EH (cell line): ENCODE measurements at places on chromosomes 5 and 9.

GRCh38 chr5:88675168-88675707, 207.7 kb downstream of the MEF2C start:
- no peak for DNase-seq

DNA sequence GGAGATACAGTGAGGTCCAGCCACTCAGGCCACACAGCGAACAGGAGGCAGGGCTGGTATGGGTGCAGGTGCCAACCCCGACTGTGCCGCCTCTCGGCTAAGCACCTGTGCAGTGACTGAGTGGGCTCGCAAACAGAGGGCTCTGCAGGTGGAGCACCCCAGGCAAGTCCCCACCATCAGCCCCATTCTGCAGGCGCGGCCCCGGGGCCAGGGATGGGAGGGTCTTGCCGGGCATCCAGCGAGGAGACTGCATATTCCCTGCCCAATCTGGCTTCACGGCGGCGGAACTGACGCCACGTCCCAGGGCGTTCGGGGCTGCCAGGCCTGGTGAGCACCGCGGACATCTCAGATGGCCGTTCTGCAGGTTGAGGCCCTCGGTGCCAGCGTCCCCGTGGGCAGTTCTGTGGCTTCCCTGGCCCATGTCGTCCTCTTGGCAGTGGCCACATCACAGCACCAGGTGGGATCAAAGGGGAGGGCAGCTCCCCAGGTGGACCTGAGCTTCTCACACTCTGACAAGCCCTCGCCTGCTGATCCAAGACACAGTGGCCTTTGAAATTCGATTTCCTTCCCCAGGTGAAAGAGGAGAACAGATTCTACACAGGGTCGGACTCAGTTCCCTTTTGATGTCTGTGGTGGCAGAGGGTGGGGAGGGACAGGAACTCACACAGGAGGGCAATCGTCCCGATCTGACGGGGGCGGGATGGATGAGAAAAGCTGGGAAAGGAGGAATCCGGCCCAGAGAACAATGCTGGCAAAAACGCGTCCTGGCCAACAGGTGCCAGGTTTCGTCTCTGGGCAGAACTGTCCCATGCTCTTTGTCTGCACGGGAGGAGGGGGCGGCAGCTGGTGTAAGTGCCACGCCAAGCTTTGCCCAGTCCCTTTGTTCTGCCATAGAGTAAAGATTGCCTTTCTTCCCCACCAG, 18.8 kb downstream of the DBH start:
- no peak for DNase-seq

DNA sequence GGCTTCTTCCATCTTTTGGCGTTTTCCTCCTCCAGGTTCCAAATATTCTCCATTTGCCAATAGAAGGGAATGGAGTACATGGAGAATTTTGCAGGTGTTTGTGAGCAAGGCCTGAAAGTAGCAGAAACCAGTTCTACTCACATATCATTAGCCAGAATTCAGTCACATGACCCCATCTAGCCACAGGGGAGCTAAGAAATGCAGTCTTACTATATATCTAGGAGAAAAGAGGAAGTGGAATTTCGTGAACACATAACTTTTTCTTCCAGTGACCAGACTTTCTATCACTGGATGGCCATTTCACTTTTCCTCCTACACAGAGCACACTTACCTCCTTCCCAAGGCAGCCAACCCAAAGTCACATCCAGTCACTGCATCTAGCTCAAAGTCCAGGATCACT, 55.1 kb downstream of the LOX start:
- no peak for DNase-seq

- DNase-seq, result no peak
Measured at GRCh38 chr9:130766927-130767307, 68.1 kb upstream of the ABL1 start.

GRCh38 chr5:80809451-80809850, 150.7 kb upstream of the RASGRF2 start:
- DNase-seq, result peak; percentile 2

DNA sequence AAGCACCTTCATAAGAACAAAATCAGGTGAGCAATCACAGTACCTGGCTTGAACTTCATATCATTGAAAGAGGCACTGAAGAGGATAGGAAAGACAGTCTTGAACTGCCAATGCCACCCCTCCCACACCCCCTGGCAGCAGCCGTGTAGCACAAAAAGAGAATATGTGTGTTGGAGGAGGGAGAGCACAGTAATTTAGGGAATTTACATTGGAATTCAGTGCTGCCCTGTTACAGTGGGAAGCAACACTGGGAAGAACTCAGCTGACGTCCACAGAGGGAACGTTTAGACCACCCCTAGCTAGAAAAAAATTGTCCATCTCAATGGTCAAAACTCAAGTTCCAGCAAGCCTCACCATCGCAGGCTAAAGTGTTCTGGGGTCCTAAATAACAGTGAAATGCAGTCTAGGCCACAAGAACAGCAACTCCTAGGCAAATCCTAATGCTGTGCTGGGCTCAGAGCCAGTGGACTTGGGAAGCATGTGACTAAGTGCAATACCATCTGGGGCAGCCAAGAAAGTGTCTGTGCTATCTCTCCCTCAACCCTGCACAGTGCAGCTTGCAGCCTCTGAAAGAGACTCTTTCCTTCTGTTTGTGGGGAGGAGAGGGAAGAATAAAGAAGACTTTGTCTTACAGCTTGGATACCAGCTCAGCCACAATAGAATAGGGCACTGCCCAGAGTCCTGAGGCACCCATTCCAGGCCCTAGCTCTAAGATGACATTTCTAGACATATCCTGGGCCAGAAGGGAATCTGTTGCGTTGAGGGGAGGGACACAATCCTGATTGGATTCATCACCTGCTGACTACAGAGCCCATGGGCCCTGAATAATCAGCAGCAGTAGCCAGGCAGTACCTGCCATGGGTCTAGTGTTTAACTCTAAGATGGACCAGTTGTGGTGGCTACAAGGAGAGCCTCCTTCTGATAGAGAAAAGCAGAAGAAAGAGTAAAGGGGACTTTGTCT, 62.1 kb upstream of the VLDLR start:
- peak; percentile 97 for DNase-seq

DNA sequence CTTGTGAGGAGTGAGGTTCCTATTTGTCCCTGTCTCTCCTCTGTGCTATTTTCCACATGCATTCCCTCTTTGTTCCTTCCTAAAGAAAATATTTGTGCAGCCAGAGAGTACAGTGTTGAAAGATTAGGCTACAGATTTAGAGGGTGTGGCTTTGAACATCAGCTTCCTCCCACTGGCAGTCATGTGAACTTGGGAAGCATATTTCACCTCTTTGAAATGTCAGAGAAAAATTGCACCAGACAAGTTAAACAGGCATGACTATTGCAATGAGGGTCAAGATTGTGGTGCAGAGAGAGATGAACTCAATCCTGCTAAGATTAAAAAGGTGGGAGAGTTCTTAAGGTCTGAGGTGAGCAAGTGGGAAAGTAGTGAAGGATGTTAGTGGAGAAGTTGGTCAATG, 641.0 kb downstream of the DNAH5 start:
- DNase-seq, result no peak

DNA sequence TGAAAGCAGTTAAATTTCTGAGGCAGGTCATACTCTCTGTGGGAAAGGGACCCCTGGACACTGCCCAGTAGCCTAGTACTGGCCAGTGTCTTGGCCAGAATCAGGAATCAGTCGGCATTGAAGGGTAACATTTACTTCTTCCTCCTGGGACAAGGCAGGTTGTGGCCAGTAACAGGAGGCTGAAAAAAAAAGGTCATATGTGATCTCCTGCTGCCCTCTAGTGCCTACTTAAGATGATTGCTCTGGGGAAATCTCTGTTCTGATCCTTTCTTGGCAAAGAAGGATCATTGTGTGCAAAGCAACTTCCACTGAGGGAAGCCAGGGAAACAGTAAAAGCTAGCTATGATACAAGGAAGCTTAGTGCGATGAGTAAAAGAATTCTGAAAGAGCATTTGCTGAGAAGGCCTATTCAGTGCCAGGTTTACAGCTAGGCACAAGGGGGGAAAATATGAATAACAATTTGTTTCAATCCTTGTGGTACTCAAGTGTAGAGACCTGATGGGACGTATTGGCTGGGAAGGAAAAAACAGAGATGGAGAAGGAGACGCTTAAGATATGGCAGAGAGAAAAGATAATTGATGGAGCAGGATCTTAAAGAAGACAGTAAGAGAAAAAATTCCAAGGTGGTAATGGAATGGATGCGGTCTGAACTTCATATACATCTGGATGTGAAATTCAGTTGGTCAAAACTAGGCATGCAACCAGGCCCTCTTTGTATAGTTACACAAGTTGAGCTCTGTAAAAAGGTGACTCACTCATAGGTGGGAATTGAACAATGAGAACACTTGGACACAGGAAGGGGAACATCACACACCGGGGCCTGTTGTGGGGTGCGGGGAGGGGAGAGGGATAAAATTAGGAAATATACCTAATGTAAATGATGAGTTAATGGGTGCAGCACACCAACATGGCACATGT, 25.8 kb upstream of the TRIM32 start:
- peak; percentile 84 for DNase-seq

GRCh38 chr5:40796487-40796889, 1.7 kb downstream of the PRKAA1 start:
- DNase-seq, result peak; percentile 57

GRCh38 chr5:176383961-176384360, 4.4 kb downstream of the NOP16 start:
- DNase-seq, result no peak

DNA sequence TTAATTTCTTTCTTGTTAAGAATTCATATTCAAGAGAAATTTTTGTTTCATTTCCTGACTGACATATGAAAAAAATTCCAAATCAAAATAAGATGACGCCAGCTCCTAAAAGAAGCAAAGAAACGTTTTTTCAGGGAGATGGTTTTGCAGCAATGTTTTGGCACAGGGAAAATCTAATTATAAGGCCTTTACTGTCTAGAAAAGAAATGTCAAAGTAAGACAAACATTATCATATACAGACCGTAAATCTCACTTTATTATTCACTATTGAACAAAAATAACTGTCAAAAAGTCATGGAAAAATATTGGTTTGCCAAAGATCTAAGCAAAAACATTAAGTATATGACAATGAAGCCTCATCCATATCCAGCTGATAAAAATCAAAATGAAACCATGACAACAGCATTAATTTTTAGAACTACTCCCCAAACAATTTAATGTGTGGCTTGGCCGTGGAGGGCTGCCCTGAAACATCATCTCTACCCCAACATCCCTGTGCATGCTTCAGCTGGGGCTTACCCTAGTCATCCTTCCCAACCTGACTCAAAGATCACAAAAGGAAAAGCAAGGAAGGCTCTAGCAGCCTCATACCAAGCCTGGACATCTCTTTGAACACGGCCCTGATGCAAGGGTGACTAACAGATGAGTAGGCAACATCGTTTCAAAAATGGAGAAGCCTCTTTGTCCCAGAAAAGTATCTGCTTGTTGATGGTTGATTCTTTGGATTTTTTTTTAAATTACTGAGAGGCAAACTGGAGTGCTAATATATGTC, 95.6 kb downstream of the ARSB start:
- DNase-seq, result peak; percentile 77

- no peak for DNase-seq
Measured at GRCh38 chr5:6498968-6499367, 50.3 kb downstream of the UBE2QL1 start.

GRCh38 chr9:104779946-104780535, 16.1 kb downstream of the NIPSNAP3B start:
- no peak for DNase-seq

- no peak for DNase-seq
Measured at GRCh38 chr9:126521089-126521488, 92.6 kb upstream of the LMX1B start.

GRCh38 chr5:139677736-139678613, 29.8 kb downstream of the CXXC5 start:
- DNase-seq, result no peak

DNA sequence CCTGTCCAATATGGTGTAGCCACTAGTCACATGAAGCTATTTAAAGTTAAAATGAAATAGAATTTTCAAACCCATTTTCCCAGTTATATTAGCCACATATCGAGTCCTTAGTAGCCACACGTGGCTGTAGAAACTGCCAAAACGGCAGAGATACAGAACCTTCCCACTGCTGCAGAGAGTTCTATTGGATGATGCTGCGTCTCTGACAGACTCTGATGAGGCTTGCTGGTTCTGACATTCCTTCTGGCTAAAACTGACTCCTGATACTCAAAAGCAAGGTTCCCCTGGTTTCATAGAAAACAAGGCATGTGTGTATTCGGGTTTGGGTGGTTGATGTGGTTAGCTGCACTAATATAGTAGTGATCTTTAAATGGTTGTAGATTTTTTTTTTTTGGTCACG, 91.5 kb downstream of the TLE4 start:
- no peak for DNase-seq

- DNase-seq, result peak; percentile 56
Measured at GRCh38 chr5:77259476-77259875, 49.0 kb downstream of the PDE8B start.
